ENCODE measurements at places on chromosomes 16 and 17.

DNA sequence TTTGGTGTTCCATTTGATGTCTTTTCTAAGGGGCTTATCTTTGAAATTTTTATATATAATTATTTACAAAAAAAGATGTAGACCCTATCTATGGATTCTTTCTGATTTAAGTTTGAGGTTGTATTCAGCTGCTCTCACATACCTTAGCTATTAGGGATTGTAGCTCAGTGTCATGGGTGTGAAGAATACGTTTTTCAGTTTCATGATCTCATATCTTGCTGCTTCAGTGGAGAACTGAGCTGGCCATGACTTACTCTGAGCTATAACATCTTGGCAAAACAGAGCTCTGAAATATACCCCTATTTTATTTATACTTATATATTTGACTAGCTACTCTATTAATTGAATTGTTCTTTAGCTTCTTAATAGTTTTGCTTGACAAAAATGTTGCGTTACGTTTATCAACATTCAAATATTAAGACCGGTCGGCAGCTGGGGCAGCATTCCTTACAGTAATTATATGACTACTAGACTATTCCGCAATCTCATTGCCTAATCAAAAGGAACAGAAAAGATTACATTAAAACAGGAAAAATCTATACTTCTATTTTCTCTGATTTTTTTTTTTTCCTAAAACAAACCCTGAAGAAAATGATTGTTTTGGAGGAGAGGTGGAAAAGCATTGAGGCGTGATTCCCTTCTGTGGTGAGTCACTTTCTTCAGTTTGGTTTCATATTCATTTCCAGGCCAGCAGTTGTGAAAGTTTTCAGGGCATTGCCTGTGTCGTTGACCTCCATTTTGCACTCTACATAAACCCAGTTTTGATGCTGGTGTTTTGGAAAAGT lies 24.1 kb upstream of the KRT24 start:
- DNase-seq: no peak

DNA sequence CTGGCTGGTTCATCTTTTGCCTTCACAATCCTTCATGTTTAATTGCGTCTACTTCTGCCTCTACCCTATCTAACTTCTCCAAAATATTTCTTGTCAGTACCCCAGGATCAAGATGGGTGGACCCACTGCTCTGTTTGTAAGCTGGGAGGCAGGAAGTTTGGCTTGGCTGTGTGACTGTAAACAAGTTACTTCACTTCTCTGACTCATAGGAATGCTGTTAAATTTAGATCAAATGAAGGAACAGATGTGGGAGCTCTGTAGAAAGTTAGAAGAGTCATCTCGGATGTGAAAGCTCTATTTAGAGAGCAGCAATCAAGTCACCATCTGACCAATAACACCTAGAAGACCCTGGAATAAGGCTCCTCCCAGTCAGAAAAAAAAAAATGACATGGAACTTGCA lies 55.2 kb upstream of the MRTFB start:
- peak; percentile 77 for DNase-seq

DNA sequence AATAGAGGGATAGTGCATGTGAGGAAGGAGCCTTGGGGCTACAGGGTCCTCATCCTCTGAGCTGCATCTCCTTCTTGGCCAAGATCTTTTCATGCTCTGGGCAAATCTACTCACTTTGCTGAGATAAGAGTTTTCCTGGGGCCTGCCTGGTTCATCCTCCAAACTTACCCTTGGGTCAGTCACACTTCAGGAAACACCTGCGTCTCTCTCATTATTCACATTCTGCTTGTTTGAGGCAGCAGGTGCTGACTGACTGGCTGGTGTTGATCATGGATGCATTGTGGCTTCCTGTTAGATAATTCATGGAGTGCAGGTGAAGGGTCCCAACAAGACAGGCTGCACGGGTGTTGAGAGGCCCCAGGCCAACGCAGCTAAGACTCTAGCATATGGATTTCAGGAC lies 162.6 kb downstream of the SALL1 start:
- DNase-seq: no peak

DNA sequence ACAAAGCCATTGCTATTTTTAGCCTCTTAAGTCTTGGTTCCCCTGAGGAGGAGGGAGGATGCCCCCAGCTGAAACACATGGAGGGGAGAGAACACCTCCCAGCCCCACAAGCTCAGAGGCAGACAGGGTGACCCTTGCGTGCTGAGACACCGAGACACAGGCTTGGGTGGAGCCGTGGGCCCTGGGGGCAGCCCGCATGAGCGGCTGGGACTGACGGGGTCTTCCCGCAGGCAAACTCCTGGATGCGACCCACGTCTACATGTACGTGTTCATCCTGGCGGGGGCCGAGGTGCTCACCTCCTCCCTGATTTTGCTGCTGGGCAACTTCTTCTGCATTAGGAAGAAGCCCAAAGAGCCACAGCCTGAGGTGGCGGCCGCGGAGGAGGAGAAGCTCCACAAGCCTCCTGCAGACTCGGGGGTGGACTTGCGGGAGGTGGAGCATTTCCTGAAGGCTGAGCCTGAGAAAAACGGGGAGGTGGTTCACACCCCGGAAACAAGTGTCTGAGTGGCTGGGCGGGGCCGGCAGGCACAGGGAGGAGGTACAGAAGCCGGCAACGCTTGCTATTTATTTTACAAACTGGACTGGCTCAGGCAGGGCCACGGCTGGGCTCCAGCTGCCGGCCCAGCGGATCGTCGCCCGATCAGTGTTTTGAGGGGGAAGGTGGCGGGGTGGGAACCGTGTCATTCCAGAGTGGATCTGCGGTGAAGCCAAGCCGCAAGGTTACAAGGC lies 9.8 kb downstream of the SLC16A3 start:
- peak; percentile 85 for DNase-seq

DNA sequence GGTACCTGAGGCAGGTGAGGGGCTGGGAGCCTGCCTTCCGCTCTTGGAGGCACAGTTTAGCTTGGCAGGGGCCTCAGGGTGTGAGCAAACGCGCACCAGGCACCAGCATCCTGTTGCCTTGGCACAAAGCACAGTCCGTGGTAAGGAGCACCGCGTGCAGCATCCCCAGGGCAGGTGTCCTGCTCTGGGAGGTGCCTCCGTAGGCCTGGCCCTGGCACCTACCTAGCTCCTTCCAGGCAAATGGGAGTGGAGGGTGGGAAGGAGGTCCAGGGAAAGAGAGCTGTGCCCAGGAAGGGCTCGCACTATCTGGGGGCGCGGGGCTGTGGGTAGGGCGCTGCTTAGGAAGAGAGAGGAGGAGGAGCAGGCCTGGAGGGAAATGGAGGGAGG lies 3.1 kb upstream of the GSE1 start:
- no peak for DNase-seq

- DNase-seq: peak; percentile 32
Measured at GRCh38 chr16:85296859-85297660, 184.8 kb upstream of the CIBAR2 start.

DNA sequence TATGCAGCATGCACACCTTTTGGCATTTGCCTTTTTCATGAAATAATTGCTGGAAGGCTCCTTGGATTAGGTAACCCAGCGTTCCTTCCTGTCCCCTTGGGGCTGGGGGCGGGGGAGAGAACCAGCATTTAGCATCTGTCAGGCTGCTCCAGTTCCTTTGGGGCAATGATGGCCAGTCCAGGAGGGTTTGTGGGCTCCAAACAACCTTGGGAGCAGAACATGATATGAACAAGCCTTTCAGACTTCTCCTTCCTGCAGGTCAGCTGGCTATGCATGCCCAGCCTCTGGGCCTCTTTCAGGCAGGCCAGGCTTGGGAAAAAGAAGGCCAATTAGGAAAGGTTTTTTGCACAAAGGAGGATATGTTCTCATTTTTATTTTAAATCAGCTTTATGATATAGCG lies 1.1 kb upstream of the SMTNL2 start:
- no peak for DNase-seq

- DNase-seq: no peak
Measured at GRCh38 chr17:79804856-79805696, 8.2 kb upstream of the CBX8 start.

GRCh38 chr17:77833769-77834168 lies 124.7 kb upstream of the TNRC6C start:
- DNase-seq: no peak

- no peak for DNase-seq
Measured at GRCh38 chr17:82278786-82279391, 5.4 kb upstream of the CSNK1D start.

GRCh38 chr17:59441464-59442096 lies 110.1 kb downstream of the YPEL2 start:
- no peak for DNase-seq
